ENCODE measurements at places on chromosomes 13 and 19.

DNA sequence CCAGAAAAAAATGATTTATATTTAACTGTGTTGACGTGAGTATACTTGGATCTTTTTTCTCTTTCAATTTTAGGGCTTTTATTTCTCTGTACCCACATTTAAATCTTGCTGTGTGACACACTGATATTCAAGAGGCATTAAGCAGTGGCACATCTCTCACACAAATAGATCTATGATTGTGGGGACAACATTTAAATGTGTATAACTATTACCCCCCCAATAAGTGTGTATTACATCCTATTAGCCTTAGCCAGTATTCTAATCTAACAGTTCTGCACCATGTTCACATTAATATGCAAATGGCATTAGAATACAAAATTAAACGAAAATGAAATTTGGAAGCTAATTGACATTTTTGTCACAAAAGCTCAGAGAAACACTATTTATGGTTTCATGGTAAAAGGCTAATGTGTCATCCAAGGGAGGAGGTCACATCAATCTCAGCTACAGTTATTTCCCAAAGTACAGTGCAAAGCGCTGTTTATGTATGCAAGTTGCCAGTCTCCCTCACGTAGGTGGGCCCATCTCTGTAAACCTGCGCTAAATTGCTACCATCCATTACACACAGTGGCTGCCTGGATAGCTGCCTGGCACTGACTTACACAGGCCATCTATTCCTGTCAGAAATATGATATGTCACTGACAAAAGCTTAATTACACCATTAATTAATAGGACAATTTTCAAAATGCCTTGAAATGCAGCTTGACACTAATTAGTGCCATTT, 984.7 kb upstream of the PCDH9 start:
- DNase-seq: no peak

DNA sequence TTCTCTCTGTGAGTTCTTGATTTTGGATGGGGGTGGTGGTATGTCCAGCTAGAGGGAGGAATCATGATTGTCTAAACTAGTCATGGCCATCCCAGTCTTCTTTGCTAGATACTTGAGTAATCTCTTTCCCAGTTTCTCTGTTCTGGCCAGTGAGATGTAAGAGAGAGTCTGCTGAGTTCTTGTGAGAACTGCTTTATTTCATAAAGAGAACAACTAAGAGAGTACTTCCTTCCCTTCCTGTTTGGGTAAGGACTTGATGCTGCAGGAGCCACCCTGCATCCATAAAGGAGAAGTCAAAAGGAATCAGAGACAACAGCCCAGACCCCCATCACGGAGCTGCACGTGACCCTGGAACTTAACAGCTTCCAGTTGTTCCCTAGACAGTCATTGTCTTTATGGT, 3.0 kb upstream of the RASL11A start:
- DNase-seq: no peak

DNA sequence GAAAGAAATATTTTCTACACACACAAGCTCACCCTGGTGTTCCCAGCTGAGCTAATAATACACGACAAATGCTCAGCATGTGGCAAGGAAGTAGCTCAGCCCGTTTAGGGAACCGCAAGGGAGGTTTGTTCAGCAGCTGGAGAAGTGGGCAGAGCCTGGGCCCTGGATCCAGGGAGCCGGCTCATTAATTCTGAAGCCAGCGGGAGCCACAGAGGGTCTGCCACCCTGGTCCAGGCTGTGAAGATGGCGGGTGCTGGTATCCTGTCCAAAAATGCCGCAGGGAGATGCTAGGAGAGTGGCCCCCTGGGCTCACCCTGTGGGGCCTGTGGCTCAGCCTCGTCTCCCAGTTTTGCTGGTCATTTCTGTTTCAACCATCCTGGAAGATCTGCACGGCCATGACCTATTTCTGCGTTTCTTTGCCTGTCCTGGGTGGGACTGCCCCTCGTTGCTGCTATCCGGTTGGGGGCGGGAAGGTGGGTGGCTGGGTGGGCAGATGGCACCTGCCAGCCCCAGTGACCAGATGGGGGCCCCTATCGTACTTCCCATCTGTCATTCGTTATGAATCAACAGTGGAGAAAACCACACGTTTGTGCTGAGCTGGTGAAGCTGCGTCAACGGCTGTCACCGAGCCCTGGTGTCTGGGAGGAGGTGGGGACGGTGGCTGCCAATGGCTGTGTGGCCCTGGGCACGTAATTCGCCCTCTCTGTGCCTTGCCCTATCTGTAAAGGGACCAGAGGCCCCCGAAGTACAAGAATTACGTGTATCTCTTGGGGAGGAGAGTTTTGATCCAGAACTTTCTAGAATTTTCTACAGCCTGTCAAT, 2.7 kb upstream of the GNA15 start:
- peak; percentile 12 for DNase-seq

- DNase-seq: no peak
These were observed 757 bp downstream of the EGLN2 start for GRCh38 chr19:40799558-40800338.

Data from kidney glomerular epithelial cell (primary cell).